ENCODE measurements at places on chromosomes 5 and 9.
A peak's percentile ranks its signal among the peaks of the same experiment; 100 is the strongest.

GRCh38 chr5:84436866-84437265 lies 52.2 kb upstream of the EDIL3 start:
- no peak for DNase-seq

- no peak for DNase-seq
Observed at GRCh38 chr9:79123415-79123814, 448.4 kb upstream of the TLE4 start.

GRCh38 chr5:43036856-43037635 lies 3.1 kb downstream of the ANXA2R start:
- peak; percentile 14 for DNase-seq

DNA sequence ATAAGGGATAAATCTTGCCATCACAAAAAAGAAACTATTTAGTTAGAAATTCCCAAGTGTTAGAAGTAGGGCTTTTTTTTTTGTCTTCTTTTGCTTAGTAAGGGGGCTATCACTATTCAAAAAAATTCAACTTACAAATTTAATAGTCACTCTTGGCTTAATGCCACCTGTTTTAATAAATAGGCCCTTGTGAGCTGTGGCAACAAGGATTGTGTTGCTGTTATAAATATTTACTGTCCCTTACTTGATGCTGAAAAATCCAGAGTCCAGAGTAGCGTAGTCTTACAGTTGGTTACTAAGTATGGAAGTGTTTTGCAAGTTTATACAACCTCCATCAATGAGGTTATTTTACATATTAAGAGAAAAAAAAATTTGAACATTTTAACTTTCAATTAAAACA lies 21.4 kb upstream of the CEP78 start:
- DNase-seq = no peak

- no peak for DNase-seq
Observed at GRCh38 chr5:20368571-20369517, 380.8 kb upstream of the CDH18 start.

GRCh38 chr9:20771729-20772128 lies 87.7 kb downstream of the FOCAD start:
- no peak for DNase-seq

GRCh38 chr5:157600252-157600651 lies 24.7 kb upstream of the ADAM19 start:
- DNase-seq = no peak

DNA sequence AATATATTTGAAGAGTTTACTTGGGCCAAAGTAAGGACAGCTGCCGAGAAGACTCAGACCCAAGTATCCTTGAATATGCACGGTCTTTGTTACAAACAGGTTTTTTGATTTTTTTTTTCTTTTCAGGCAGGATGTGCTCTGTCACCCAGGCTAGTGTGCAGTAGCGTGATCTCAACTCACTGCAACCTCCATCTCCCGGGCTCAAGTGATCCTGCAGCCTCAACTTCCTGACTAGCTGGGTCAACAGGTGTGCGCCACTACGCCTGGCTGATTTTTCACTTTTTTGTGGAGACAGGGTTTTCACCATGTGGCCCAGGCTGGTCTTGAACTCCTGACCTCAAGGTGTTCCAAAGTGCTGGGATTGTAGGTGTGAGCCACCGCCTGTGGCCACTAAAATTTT lies 27.4 kb downstream of the JMY start:
- DNase-seq = no peak

GRCh38 chr5:90855296-90856010 lies 296.9 kb downstream of the ADGRV1 start:
- DNase-seq = no peak

DNA sequence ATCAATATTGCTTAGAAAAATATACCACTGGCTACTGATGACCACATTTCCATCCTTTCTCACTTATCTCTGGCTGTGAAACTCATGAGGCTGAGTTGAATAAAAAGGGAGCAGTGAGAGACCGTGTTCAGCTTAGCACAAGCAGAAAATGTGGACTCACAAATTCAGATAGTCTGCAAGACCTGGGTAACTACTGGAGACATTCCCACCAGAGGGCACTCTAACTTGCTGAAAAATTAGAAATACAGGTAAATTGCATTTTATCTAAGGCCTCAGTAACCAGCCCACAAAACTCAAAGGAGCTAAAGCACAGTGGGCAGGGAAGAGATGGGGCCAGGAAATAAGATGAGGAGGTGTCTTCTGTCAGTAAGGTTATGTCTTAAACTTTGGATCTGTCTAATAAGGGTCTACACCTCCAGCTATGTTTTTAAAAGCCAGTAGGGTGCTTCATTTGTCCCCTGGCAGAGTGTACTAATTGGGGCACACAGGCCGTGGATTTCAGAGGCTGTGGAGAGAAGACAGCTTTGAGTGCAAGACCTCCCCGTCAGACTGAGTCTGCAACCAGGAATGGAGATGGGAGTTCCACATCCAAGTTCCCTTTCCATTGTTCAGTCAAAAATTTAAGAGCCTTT lies 8.7 kb upstream of the NDUFB6 start:
- DNase-seq = peak; percentile 36

- DNase-seq = no peak
Observed at GRCh38 chr5:83042507-83042906, 34.7 kb downstream of the TMEM167A start.

DNA sequence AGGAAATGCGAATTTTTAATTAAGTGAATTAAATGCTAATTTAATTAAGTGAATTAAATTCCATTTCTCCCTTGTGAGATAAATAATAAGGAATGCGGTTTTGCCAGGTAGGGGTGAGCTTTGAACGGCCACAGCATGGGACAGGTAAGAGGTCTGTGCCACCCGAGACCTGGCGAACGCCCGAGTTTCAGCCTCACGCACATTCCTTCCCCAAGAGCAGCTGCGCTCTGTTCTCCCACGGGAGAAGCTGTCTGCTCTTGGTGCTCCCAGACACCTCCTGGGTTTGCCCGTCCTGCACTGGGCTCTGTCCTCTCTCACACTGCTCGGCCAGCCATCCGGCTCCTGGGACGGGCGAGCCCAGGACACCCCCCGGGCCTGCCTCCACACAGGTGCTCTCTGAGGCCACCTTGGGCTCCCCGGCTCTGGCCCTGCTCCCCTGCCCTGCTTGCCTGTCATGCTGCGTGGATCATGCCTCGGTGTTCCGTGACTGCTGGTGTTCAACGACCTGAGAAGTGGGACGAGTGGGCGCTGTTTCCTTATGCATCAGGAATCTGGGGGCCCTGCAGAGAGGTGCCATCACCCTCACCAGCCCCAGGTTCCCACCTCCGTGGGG lies 13.7 kb upstream of the CAMSAP1 start:
- no peak for DNase-seq

DNA sequence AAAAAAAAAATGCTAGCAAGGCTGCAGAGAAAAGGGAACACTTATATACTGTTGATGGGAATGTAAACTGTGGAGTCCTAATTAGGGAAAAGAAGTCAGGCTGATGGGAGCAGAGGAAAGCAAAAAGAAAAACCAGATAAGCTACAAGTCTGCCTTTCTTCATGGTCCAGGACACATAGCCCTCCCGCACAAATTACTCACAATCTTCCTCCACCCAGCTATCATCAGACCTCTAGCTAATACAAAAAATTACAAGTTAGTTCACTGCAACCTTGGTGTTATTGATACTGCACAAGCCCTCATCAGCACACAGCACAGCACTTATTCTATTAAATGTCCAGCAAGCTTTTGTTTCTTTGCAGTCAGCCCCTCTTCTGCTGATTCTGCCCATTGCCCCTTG lies 186.0 kb upstream of the ADRA1B start:
- no peak for DNase-seq

DNA sequence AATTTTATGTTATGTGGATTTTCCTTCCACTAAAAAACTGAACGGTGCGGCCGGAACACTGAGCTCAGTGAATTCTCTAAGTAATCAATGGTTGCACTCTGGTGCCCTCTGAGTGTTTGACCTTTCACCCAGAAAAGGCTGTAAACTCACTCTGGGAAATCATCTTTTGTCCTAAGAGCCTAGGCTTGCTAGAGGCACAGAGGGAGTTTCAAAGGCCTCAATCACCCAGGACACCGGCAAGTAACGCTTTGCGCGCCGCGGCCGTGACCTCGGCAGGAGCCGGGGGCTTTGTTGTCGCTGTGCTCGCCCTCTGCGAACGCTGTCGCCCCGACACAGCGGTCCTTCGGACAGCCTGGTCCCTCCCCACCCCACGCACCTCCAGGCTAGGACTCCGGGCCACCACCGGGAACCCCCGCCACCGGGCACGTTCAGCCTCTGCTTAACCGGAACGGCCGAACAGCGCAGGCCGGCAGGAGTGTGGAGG lies 703 bp downstream of the ISCA1 start:
- DNase-seq = no peak

DNA sequence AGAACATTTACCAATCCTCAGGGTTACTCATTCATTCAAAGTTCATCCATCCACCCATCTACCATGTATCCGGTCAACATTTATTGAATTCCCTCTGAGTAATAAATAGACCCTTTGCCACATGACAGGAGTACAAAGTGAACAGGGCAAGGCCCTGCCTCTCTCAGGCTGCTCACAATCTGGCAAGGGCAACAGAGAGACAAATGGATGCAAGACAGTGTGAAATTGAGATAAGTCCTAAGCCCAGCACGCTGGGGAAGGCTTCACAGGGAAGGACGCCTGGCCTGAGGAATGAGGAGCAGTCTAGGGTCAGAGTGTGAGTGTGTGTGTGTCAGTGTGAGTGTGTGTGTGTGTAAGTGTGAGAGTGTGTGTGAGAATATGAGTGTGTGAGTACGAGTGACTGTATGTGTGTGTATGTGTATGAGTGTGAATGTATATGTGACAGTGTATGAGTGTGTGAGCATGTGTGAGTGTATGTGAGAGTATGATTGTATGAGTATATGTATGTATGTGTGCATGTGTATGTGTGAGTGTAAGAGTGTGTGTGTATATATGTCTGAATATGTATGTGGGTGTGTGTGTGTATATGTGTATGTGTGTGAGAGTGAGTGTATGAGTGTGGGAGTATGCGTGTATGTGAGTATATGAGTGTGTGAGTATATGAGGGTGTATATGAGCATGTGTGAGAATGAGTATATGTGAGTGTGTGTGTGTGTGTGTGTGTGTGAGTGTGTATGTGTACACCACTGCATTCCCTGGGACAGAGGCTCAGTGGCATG lies 145.6 kb downstream of the FSTL4 start:
- no peak for DNase-seq

DNA sequence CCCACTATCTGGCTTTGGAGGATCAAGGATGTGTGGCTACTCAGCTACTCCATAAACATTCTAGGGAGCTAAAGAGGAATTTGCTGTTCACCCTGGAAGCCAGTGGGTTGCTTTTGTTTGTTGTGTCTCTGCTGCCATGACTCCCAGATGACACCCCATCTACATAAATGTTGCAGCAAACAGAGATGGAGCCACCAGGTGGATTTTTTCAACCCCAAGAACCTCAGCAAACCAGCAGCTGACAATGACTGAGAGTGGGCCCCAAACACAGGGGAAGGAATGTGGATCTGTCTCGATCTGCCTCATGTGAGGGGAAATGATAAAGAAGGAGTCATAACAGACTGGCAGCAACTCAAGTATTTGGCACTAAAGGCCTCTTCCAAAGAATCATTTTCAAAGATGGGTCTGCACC lies 132.7 kb upstream of the TNC start:
- no peak for DNase-seq

DNA sequence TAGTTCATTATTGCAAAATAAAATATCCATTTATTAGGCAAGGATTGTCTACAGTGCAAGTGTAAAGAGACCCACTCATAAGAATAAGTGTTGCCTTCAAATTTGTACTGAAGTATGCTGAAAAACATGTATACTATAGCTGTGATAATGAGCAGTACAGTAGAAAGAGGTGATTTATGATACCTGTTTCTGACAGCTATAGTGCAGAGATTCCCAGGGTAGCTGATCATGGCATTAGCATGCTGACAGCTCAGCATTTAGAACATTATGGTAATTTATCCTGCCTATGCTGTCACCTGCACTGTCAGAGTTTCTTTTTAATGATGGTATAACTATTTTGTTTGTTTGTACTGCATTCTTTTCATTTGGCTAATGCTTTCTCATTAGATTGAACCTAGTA lies 177.6 kb upstream of the TLX3 start:
- DNase-seq = no peak

- no peak for DNase-seq
Observed at GRCh38 chr9:128860937-128861336, 20.8 kb downstream of the KYAT1 start.

DNA sequence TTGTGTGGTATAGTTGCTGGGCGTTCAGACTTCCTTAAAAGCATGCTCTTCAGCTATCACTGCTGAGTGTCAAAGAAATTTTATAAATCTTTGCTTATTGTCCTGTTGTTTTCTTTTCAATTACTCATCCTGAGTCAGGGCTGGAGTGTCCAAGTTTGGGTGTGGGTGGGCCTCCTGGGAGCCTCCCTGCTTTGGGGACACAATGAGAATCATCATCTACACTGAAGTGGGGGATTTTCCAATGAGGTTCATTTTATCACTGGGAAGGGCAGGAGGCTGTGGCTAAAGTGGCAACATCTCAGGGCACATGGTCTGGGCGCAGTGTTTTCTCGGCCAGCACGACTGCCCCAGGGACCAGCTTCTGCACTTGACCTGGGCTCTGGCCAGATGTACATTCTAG lies 19.5 kb downstream of the GFPT2 start:
- no peak for DNase-seq

DNA sequence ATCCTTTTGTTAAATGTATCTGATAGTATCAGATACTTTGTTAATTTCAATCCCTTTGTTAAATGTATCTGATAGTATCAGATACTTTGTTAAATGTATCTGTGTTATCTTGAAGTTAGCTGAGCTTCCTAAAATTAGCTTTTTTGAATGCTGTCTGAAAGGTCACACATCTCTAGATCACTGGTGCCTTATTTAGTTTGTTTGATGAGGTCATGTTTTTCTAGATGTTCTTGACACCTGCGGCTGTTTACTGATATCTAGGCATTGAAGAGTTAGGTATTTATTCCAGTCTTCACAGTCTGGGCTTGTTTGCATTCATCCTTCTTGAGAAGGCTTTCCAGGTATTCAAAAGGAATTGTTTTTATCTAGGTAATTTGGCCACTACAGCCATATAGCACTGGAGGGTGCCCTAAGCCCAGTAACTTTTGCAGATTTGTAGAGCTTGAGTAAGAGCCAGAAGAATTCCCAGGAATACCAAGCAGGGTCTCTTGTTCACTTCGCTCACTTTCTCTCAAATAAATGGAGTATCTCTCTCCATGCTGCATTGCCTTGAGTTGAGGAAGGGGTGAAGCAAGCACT lies 435.4 kb upstream of the GRAMD2B start:
- no peak for DNase-seq

DNA sequence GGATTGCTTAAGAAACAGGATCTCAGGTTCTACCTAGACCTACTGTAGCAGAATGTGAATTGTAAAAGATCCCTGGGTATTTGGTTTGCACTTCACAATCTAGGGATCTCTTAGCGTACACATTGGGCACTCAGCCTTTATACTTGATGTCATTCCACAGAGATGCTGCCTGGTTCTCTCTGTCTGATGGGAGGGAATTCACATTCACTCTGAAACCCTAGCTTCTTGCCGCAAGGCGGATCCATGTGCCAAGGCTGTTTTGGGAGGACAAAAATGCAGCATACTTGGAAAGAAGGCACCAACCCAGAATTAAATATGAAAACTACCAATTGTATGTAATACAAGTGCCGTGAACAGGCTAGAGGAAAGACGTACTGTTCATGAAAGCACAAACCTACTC lies 323.0 kb downstream of the EBF1 start:
- no peak for DNase-seq

- DNase-seq = no peak
Observed at GRCh38 chr5:161446655-161447054, 99.9 kb downstream of the GABRB2 start.

- no peak for DNase-seq
Observed at GRCh38 chr5:8123559-8123958, 254.6 kb downstream of the MTRR start.

GRCh38 chr5:167050568-167051401 lies 1240.7 kb upstream of the WWC1 start:
- DNase-seq = no peak

GRCh38 chr9:123216251-123216797 lies 52.1 kb downstream of the STRBP start:
- DNase-seq = no peak

All from suppressor macrophage (primary cell).